ENCODE measurements at places on chromosomes 5 and 9.

DNA sequence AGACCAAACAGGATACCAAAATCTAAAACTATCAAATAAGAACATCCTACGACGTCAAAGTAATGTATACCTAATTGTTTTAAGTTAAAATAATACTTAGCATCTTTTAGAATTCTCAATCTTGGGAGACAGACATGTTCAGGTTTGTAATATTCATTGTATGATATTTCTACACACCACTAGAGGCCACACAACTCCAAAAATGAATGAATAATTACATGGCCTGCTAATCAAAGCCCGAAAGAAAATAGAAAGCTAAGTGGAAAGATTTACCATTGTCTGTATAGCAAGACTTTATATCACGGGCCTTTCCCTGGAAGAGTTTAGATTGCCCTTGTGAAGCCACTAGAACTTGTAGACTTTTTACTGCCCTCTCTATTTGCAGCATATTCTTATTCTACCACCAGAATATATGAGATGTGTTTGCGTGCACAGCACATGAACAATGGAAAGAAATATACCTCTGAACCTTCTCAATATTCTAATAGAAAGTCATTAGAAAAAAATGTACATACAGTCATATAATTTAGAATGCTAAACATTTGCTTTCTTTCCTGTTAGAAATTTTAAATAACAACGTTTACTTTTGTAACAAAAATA, 380.1 kb upstream of the NUDT12 start:
- no peak for DNase-seq

GRCh38 chr5:14721990-14722656, 57.6 kb downstream of the OTULIN start:
- no peak for DNase-seq

DNA sequence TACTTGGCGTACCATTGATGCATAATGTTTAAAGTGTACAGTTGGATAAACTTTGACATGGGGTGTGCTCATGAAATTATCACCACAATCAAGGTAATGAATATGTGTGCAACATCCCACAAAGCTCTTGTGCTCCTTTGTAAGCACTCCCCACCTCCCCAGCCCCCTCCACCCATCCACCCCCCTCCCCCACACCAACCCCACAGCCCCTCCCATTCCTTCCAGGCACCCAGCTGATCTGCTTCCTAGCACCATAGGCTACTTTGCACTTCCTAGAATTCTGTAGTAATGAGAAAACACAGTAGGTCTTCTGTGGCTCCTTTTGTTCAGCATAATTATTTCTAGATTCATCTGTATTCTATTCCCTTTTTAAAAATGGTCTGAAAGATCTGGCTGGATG, 24.5 kb downstream of the FGD3 start:
- DNase-seq: no peak

DNA sequence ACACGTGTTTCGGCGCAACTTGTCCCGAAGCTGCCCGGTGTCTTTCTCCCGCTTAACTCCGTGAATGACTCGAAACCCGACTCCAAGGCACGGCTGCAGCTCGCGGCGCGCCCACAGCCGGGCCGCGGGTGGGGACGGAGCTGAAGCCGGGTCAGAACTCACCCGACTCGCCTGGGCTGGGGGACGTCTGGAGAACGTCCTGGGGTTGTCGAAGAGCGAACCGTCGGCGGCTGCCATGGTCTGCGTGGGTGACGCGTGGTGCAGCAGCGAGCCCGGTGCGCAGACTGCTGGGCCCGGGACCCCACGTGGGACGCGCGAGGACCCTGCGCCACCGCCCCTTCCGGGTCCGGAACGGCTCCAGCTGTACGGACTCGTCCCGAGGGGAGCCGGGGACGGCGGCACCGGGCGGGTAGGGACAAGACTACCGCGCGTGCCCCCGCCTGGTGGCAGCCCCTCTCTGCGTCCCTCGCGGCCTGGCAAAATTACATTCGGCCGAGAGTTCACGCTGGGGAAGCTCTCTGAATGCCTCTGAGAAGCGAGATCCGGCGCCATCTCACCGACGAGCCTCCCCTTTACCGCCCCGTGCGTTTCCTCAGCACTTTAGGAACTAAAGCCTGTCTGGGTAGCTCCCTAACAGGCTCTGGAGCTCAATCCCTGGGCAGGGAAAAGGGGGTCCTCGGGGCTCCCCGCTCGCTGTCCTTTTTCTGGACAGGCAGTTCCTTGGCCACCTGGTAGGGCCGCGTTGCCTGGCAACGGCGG, at the start of gene DDX31:
DDX31 (minus strand) TSS at position 286 of the 759 bp plus-strand sequence; CDS start at position 237, 49 bp downstream.
- DNase-seq: peak; percentile 92

- no peak for DNase-seq
Measured at GRCh38 chr5:159171274-159171673, 38.1 kb downstream of the RNF145 start.

- no peak for DNase-seq
Measured at GRCh38 chr5:39415201-39415600, 9.6 kb downstream of the DAB2 start.

GRCh38 chr5:42721484-42721883, 35.1 kb upstream of the CCDC152 start:
- DNase-seq: no peak

DNA sequence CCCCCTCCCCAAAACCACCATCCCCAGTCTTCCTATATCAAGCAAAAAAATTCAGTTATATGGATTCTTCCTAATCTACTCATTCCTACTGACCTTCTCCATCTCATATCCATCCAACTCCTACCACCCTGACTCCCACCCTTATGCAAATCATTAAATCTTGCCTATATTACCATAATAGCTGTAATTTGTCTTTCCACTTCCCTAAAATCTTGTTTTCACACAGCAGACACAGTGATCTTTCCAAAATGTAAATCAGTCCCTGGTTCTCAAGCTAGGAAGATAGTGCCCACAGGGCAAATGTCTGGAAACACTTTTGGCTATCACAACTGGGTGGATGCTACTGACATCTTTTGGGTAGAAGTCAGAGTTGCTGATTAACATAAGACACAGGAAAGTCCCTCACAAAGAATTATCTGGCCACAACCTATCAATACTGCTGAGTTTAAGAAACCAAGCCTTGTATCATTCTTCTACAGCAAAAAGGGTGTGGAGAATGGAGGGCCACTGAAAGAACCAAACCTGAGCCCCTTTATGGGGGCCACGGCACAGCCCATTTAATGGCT, 1.4 kb downstream of the SRA1 start:
- no peak for DNase-seq

DNA sequence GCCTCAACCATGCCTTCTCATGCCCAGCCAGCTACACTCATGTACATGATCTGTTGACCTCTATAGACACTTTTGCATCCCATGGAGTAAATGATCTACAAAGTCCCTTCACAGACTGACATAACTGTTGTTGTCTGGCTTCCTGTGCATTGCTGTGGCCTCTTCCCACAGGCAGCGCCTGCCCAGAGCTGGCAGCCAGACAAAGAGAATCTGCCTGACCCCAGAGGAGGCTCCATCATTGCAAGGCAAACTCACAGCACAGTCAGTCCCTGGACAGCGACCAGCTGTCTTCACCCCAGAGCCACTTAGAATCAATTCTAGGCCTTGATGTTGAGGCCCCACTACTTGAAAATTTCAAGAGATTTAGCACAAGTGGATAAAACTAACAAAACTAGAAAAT, 65.5 kb downstream of the INSYN2B start:
- DNase-seq: no peak

DNA sequence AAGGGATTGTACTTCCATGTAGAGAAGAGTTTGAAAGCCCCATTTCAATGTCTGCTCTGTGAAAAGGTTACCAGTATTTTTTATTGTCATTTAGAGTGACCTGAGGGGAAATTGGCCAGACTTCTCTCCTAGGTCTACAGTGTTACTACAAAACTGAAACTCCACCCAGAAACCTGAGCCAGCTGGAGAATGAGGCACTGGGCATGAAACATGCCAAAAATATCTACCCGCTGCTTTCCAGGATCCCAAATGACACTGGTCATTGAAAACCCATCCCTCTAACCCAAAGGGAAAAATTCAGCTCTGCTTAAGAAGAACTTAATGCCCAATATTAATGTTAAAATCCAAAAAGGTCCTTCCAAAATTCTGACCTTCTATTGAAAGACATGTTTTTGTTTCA, 99.2 kb upstream of the TRIM32 start:
- DNase-seq: no peak

GRCh38 chr5:96297867-96298266, 135.2 kb downstream of the PCSK1 start:
- DNase-seq: no peak

- DNase-seq: no peak
Measured at GRCh38 chr9:23438299-23438907, 387.6 kb downstream of the ELAVL2 start.

DNA sequence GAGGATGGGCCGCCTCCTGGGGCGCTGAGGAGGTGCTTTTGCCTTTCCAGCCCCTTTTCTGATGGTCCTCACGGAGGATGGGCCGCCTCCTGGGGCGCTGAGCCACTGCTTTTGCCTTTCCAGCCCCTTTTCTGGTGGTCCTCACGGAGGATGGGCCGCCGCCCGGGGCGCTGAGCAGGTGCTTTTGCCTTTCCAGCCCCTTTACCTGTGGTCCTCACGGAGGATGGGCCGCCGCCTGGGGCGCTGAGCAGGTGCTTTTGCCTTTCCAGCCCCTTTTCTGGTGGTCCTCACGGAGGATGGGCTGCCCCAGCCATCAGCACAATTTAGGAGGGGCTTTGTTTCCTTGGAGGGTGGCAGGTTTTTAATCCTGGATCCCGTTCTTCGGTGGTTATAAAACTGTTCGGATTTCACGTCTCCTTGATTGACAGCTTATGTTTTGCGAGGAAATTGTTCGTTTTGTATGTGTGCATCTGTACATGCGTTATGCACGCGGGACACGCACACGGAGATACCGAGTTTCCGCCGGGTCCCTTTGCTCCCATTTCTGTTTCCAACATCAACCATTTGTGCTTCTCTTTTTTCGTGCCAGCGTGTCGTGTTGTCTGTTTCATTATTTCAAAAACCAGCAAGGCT, 34.7 kb upstream of the SLC9A3 start:
- no peak for DNase-seq

DNA sequence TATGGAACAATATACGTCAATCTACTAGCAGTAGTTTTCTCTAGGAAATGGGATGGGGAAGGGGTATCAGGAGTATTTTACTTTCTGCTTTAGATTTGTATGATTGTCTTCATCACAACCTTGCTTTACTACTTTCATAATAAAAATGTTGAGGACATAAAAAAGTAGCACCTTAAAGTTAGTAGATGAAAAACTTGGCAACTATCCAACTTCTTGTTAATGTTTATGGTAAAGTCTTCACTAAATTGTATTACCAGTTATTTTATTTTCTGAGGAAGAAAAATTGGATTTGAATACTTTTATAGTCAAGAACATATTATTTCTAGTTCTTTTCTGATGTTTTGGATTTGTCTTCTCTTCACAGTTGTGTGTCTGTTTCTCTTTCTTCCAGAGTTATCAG, 372.1 kb downstream of the ARRDC3 start:
- no peak for DNase-seq

DNA sequence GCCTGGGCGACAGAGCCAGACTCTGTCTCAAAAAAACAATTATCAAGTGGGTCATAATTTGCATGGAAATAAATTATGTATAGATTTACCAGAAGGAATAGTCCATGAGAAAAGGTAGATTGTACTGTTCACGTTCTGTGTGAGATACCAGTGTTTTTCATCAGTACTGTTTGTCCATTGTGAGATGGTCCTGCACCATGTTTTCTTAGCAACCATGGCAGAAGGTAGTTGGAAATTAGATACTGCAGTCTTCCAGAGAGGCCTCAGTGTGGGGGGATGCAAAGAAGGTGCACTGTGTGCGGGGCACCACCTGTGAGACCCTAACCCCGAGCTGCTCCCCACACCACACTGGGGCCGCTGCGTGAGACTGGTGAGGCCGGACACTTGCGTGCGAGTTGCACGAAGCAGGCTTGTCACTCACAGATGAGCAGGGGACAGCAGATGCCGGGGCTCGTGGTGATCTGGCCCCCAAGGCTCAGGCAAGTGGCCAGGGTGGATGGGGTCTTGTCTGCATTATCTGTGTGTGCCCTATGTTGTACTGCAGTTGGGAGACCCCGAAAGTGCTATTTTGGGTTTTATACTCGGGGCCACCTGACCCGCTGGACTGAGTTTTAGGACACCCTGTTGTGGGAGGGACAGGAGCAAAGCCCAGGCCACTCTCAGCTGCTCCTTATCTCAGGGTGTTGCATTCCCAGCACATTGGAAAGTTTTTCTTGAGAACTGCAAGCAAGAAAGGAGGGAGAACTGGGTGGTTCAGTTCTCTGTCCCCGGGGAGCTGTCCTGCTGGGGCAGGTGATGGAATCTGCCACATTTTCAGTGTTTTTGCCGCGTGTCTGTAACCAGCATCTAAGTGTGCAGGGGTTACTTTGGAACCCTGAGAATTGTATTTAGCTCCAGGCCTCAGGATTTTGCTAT, 61.9 kb downstream of the EHMT1 start:
- no peak for DNase-seq

DNA sequence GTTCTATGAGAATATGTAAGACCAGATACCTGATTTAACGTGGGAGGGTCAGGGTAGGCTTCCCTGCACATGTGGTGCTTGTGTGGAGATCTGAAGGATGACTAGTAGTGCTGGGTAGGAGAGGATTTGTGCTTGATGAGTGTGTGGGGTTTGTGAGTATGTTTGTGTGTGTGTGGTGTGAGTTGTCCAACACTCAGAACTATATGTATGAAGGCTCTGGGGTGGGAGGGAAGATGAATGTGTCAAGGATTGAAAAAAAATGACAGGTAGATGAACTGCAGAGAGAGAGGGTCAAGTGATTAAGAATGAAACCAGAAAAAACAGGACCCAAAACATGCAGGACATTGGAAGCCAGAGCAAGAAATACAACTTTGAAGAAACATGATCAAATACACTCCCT, 154.6 kb upstream of the NR3C1 start:
- no peak for DNase-seq

- DNase-seq: no peak
Measured at GRCh38 chr9:113998525-113999255, 79.4 kb downstream of the AMBP start.

- DNase-seq: no peak
Measured at GRCh38 chr9:131809941-131810344, 70.1 kb upstream of the RAPGEF1 start.

- no peak for DNase-seq
Measured at GRCh38 chr5:14757850-14758249, 93.3 kb downstream of the OTULIN start.

GRCh38 chr9:20835377-20836286, 151.6 kb downstream of the FOCAD start:
- no peak for DNase-seq

GRCh38 chr9:112086627-112087026, 88.5 kb downstream of the SUSD1 start:
- DNase-seq: no peak

GRCh38 chr9:137493364-137494103, 34.4 kb upstream of the NSMF start:
- no peak for DNase-seq

- no peak for DNase-seq
Measured at GRCh38 chr9:121185178-121185745, 16.4 kb downstream of the RAB14 start.
